ENCODE measurements at places on chromosomes 2 and 18.

DNA sequence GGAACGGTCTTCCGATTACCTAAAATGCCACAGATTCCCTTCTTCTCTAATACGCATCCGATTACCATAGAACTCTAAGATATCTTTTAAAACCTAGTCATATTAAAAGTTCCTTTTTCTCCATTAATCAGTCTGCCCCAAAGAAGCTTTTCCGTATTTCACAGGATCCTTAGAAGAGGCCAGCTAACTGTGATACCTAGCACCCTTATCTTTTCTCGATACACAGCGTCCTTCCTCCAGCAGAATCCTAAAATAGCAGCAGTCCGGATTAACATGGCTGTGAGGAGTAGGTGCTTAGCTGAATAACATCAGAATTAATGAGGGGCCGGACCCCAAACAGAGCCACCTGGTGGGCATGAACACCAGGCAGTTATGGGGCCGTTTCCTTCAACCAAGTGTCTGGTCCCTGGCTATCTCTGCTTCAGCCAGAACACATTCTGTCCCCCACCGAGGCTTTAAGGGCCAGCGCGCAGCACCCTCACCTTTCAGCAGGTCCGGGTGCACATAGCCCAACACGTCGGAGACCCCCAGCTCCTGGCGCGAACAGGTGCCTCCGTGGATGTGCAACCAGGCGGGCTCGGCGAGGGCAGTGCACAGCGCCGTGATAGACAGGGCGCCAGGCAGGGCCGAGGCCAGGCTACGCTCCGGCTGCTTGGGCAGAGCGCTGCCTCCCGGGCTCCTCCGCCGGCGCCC, 995 bp downstream of the TMEM127 start:
- DNase-seq = no peak

DNA sequence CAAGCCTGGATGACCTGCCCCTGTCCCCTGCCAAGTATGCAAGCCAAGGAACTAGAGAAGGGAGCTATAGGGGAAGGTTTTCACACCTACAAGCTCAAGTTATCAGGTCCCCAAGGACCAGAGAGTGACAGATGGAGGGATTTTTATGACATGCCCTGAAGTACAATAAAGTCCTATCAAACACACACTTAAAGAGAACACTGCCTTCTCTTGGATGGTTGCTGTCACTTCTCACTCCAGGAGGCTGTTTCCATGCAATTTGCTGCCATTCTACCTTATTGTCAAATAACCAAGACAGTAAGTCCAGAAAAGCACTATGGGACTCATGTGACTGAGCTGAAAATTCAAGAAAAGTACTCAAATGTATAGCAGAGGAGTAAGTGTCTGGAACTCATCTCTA, 76.6 kb upstream of the DDX18 start:
- no peak for DNase-seq

GRCh38 chr2:71617266-71617665, 163.9 kb downstream of the DYSF start:
- DNase-seq = no peak

DNA sequence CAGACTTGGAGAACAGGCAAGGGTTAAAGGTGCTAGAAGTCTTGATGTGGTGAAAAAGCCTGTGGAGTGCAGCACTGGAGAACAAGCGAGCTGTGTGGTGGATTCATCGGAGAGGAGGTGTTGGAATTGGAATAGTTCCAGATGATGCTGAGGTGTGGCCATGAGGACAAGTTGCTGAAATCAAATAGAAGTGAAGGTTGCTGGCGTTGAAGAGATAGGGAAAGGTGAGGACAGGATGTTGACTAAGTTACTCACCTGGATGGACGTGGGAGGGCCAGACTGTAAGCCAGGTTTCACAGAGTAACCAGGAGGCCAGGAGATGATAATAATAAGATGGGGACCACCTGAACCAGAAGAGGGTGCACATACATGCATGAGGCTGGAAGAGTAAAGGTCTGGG, 173.4 kb downstream of the DIS3L2 start:
- no peak for DNase-seq

DNA sequence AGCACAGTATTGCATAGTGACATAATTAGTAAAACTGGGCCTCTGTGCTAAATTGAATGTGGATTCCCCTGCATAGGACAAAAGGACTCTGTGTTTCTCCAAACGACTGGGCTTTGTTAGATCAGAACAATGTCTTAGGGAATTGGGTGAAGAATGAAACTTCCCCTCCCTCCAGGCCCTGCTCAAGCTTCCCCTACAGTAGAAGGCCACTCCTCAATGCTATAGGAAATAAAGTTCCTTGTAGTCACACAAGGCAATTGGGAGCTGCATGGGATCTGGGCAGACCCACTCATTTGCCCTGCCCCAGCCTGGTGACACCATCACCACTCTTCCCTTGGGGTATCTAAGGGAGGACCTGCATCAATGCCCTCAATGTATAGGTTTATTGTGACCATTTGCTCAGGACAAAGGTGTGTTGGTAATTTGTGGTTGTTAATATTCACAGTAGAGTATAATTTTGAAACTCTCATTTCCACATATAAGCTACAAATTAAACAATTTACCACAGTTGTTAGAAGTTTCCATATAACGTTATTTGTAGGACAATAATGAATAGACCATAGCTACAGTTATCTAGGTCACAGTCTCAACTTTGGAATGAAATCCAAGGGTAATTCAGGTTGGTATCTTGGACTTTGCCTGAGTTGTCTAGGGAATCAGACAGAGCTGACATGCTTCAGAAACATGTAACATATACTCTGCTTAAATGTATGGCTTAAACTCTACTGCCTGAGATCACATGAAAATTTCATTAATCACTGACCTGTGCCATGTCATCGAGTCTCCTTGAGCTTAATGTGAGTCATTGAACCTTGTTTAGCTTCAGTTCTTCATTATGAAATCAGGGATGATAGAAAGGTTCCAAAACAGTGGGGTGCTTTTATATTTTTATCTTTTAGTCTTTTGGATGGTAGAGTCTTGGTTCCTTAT, 64.8 kb upstream of the DARS1 start:
- no peak for DNase-seq

GRCh38 chr2:189569295-189569910, 11.2 kb downstream of the SLC40A1 start:
- DNase-seq = no peak

DNA sequence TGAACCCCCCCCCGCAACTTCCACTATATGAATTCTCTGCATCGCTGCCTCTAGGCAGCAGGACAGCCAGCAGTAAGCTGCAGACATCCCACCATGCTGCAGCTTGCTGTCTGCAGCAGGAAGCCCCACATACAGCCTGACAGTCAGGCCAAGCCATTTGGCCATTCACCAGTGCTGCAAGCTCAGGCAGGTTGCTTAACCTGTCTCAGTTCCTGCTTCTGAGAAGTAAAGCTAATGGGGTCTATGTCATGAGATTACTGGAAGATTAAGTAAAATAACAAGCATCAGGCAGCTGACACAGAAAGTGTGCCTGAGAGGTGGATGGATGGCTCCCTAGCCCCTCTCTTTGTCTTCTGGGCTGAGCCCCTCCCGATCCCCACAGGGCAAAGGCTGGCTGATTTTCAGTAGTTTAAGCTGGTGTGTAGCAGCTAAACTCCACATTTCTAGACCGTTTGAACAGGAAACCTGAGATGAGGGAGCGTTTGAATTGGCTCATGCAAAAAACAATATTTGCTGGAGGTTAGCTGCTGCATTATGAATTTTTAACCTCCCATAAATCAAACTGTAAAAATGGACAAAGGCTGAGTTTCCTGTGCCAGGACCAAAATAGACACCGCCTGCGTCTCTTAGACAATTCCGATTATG, 193.8 kb upstream of the ARL4C start:
- DNase-seq = no peak

- DNase-seq = no peak
Observed at GRCh38 chr2:135615404-135615803, 84.1 kb downstream of the R3HDM1 start.

DNA sequence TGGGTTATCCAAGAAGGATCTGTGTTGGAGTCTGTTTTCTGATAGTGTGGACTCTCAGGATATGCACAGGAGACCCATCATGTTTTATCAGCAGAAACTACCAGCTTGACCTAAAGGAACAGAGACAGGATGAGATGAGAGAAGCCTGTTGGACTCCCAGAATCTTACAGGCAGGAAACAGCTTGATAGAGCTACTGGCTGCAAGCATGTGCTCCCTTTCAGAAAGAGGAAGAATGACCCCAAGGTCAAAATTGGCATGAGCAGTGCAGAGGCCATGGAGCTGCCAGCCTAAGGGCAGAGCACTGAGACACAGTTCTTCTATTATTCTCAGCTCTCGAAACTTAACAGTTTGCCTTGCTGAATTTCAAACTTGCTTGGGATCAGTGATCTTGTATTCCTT, 135.2 kb upstream of the NFATC1 start:
- DNase-seq = no peak

DNA sequence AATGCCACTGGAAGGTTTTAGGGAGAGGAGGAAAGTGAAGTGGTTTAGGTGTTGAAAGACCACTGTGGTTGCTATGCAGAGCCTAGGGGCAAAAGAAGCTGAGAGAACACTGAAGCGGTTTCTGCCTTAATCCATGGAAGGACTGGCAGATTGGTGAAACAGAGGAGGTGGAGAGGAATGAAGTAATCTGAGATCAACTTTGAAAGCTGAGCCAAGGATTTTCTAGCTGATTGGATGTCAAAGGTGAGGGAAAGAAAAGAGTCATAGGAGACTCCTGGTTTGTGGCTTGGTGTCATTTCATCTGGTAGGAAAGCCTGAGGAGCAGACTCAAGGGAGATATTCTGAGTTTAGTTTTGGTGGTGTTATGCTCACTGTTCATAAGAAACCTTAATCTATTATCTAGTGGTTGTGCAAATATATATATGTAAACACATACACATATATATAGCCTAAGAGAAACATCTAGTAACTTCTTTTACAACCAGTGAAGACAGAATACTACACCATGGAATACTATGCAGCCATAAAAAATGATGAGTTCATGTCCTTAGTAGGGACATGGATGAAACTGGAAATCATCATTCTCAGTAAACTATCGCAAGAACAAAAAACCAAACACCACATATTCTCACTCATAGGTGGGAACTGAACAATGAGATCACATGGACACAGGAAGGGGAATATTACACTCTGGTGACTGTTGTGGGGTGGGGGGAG, 134.1 kb upstream of the CREB1 start:
- DNase-seq = no peak

DNA sequence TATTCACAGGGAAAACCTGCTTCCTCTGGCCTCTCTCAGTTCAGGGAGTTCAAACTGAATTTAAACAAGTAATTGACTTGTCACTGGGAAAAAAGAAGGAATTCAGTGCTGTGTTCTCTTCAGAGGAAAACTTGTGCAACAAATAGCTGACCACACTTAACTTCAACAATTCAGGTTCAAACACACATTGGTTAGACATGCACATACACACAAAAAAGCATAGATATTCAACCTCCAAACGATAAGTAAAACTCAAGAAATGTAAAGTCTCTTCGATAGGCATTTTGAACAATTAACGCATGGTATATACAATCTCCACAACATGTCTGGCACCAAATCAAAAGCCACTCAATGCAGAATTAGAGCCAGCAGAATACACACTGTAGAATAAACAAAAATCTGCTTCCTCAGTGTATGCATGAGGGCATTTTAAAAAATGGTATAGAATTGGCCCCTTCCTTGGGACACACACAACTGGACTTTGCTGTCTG, 269.0 kb downstream of the TCF4 start:
- no peak for DNase-seq

GRCh38 chr2:182586426-182586825, 129.6 kb upstream of the DNAJC10 start:
- no peak for DNase-seq

DNA sequence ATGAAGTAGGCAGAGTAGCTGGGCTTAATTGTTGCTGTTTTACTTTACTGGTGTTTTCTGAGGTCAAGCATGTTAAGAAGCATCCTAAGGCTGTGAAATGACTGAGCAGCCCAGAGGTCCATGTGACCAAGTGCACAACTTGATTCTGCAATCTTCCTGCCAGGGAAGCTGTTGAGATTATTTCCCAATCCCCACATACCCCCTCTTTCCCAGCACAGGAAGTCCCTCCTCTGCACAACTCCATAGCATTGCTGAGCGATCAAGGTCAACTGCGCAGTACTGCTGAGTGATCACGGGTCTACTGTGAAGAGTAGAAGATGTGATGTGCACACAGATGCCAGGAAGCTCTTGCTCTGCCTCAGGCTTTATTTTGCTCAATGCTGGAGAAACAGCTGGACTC, 105.8 kb downstream of the GALNT14 start:
- DNase-seq = no peak

- no peak for DNase-seq
Observed at GRCh38 chr2:86358957-86359356, 21.5 kb upstream of the REEP1 start.

DNA sequence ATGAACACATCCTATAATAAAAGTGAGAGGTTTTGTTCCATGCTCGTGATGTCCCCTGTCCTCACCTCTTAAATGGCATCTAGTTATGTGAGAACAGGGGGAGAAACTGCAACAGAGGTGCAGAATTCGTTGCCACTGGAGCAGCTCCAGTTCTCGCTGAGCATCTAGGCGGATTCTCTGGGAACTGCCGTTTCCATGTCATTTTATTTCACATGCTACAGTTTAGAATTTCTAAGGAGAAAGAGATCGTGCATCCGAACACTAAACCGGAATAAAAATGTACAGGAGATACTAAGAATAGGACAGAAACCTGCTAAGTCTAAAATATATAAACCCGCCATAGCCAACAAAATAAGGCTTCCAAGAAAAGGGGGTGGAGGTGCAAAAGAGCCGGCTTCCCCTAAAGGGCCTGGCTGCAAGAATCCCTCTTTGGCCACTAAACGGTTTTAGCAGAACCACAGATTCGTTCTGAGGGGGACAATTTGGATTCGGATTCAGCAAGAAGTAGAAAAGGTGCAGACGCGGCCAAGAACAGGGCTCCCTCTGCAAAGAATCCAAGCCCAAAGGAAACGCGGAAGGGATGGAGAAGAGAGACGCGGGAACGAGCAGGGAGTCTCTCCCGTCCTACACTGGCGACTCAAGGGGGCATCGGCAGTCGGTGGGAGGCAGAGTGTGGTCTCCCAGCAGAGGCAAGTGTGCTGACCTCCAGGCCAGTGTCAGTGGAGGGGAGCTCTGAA, 1.3 kb downstream of the TMEM163 start:
- no peak for DNase-seq

DNA sequence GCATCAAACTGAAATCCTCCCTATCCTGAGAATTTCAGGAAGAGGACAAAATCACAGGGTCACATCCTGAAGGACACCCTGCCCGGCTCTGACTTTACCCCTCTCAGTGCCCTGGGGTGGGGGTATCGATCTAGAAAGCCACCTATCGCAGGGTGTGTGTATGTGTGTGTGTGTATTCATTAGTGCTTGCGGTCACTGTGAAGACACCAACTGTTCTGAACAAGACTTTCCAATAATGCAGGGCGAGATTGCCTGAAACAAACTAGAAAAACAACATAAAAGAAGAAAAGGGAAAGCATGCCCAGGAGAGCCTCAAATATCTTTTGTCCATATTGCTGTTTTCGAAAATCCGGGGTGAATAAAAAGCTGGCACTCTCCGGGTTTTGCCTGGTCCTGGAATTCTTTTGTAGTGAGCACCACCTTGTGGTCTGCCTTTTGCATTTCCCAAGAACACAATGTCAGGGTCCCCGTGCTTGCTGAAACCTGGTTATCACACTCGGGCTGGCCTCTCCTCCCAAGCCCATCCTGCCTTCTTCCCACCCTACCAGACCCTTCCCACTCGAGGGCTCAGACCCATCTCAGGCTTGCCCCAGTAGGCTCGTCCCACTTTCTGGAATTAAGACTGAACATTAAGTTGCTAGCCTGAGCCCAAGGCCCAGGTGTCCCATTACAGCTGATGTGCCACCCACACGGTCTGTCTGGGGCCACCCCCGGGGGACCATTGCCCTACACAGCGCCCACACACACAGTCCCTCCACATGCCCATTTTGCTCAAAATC, 25.0 kb upstream of the COPS8 start:
- no peak for DNase-seq
